ENCODE measurements at places on chromosomes 5 and 9.

DNA sequence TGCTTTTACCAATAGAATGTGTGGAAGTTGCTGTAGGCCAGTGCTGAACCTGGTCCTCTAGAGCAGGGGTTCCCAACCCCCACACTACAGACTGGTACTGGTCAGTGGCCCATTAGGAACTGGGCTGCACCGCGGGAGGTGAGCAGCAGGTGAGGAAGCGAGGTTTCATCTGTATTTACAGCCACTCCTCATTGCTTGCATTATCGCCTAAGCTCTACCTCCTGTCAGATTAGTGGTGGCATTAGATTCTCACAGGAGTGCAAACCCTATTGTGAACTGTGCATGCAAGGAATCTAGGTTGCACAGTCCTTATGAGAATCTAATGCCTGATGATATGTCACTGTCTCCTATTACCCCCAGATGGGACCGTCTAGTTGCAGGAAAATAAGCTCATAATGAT is 6.1 kb upstream of the CCDC152 start:
- no peak for DNase-seq

DNA sequence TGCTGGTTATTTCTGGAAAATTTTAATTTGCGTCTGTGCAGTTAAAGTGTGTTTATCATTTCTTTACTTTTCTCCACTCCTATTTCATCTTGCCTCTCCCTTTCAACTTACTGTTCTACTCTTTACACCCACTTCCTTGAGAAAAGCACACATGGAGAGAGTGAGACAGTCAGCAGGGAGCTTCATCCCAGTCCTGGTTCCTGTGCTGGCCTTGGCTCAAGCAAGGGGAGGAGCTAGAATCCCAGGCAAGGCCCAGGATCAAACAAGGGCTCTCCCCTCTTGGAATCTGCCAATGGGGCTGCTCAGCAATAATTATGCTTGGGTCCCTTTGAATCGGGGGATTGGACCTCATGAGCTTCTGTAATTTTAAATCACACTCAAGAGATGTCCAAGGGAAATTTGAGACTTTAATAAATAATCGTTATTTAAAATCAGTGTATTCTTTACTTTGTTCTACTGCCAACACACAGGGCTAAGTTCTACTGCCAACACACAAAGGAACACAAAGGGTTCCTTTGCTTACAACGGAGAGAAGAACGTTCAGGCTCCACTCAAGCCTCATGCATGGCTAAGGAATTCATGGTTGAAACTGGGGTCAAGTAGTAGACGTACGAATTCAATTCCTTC is 439.3 kb upstream of the DAB2 start:
- DNase-seq = no peak

DNA sequence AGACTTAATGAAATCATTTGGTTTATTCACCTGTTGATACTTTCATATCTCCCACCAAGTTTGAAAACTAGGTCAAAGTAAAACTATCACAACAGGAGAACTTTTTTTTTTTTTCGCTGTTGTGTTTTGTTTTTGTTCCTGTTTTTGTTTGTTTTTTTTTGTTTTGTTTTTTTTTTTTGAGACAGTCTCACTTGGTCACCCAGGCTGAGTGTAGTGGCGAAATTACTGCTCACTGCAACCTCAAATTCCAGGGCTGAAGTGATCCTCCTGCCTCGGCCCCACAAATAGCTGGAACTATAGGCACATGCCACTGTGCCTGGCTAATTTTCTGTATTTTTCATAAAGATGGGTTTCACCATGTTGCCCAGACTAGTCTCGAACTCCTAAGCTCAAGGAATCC is 49.3 kb downstream of the MLLT3 start:
- no peak for DNase-seq

GRCh38 chr5:133384903-133385302 is 227.4 kb downstream of the FSTL4 start:
- DNase-seq = no peak

- no peak for DNase-seq
Observed at GRCh38 chr5:73826301-73827105, 200.5 kb downstream of the ARHGEF28 start.

DNA sequence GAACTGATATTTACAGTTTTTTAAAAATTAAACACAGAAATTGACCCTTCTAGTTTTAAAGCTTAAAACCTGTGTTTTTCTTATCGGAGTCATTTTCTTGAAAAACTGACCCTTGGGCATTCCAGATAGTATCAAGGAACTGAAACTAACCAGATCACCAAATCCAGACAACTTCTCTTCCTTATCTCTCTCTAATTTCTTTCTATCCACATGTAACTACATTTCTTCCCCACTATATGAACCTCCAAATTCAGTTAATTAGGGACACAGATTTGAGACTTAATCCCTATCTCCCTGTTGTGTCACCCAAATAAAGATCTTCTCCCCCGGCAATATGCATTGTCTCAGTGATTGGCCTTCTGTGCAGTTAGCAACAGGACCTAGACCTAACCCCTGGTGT is 1643.0 kb upstream of the CDH6 start:
- no peak for DNase-seq

DNA sequence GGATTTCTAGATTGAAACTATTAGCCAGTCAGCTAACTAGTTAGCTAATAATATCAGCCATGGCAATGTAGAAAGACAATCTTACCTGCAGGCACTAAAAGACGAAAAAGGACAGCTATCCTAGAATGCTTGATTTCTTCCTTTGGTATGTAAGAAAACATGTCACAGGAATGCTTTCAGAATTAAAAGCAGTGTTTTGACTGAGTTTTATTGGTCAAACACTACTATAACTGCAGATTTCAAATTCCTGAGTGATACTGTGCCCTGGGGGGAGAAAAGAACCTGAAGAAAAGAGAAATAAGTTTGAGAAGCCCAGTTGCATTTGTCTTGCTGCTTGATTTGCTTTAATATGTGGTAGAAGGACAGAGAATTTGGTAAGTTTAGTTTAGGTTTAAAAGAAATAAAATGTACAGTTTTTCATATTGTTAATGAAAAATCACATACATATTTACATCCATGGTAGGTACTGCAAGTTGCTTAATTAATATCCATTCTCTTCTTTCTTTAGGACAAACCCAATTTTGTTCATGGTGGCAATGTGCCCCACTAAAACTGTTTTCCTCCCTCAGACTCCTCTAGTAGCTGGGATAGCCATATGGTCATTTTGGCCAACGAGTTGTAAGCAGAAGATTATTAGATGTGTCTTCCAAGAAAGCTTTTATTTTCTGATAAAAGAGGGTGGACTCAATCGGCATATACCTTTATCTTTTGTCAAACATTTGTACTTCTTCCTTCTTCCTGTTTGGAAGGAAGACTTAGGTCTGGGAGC is 4.3 kb upstream of the FAM169A start:
- DNase-seq = no peak

- DNase-seq = no peak
Observed at GRCh38 chr5:143314099-143314498, 89.4 kb downstream of the NR3C1 start.

GRCh38 chr9:89779405-89780203 is 174.8 kb downstream of the GADD45G start:
- no peak for DNase-seq

- no peak for DNase-seq
Observed at GRCh38 chr5:5178136-5178535, 38.0 kb downstream of the ADAMTS16 start.

GRCh38 chr5:127014573-127014972 is 15.8 kb downstream of the MARCHF3 start:
- no peak for DNase-seq

DNA sequence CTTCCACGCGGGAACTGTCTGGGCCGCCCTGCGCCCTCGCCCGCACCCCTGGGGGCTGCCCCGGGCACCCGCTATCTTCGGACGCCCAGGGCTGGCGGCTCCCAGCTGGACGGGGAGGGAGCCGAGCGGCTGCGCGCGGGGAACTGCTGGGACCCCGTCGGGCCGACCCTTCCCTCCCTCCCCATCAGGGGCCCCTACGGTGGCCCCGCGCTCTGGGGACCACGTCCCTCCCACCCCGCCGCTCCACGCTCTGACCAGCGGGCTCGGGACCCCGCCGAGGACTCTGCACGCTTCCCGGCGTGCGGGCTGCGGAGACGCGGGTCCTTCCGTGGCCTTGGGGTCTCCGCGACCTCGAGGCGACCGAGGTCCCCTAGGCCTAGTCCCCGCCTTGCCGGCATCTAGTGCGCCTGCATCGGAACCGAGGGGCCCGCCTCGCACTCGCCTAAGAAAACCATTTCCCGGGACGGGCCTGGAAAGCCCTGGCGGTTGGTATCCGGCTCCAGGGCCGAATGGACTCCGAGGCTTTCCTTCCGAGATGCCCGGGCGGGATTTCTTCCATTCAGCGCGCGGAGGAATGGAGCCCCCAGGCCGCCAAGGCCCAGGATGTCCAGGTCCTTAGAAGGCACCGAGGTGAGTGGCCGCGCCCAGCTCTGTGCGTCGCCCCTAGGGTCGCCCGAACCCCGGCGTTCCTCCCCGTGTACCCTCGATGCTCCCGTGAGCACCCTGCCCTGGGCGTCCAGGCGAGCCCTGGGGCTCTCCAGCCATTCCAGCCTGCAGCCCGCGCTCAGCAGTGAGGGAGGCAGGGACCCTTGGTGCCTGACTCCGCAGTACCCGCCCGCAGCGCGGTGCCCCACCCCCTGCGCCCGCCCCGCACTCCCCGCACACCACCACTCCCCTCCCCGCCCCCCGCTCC is 705 bp upstream of the SLC6A3 start:
- no peak for DNase-seq

DNA sequence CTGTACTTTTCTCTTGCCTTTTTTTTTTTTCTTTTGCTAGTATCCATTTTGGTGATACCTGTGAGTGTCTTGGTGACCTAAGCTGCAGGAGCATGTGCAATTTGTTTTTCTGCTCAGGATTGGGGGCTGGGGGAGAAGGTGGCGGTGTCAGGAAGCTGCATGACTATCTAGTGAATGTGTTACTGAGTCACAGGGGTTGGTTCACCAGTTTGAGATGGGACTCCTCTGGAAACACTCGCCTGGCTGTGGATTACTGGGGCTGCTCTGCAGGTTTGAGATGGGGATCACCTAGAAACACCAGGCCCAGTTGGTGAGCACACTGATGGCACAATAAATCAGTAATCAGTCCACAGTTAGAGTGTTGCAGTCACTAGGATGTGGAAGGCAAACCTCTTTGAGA is 447.9 kb downstream of the SPATA31D1 start:
- DNase-seq = no peak

- DNase-seq = no peak
Observed at GRCh38 chr9:134914501-134914834, 3.2 kb downstream of the FCN1 start.

Data from MM.1S (cell line).